ENCODE measurements at places on chromosomes 3 and 15.

DNA sequence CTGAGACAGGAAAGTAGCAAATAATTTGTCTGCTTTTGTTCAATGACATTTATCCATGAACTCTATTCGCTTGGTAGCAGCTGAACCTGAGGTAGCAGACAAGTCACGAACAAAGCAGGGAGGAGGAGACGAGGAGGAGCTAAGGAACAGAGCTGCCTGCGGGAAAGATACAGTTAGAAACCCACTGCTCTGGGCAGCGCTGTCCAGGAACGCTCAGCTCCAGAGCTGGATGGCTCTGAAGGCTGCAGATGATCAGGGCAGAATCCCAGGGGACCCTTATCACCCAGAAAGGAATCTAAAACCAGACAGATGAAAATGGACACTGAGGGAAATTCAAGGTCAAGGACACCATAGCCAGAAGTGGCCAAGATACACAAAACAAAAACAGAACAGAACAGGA, 257.8 kb downstream of the CD47 start:
- DNase-seq: no peak

GRCh38 chr3:189833266-189833665, 202.1 kb downstream of the TP63 start:
- no peak for DNase-seq

DNA sequence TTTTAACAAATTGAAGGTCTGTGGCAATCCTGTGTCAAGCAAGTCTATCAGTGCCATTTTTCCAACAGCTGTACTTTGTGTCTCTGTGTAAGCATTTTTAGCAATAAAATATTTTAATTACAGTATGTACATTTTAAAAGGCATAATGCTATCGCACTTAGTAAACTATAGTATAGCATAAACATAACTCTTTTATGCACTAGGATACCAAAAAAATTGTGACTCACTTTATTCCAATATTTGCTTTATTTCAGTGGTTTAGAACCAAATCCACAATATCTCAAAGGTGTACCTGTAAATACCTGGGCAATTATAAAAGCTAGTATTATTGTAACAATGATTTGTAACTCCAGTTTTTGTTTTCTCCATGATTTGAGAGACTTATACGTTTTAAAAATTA, 46.5 kb downstream of the FRMD5 start:
- DNase-seq: no peak

DNA sequence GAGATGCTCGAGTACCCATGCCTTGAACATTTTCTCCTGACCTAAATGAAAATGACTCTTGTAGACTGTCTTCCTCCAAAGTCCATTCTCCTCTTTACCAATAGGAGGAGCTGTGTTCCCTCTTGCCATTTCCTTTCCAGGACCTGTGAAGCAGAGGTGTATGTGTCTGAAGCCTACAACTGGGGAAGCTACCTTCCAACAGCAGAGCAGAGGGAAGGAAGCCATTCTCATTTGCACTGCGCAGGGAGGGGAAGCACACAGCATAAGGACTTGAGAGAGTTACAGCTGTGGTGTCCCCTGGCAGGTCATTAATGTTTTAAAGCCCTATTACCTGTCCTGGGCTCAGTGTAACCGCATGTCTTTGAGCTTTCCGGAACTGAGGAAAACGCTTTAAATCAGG, 38.7 kb downstream of the HSPBAP1 start:
- DNase-seq: no peak

DNA sequence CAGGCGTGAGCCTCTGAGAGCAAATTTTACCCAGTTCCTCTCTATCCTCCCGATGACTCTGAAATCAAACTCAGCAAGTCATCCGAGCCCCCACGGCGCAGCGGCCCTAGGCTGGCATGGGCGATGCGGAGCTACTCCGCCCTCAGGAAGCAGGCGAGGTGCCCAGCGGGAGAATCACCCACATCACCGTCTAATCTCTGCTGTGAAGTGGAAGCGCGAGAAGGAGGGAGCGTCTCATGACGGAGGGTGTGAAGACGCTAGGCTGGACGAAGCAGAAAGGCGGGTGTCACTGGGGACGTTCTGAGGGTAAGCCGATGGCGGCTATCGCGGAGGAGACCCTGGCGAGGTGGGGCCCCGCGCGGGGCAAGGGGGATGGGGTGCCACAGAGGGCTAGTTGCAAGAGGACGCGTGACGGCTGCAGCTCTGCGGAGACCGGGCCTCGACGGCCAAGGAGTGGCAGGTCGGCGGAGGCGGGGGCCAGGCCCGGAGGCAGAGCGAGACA, 9.1 kb upstream of the GNAI2 start:
- peak; percentile 35 for DNase-seq

GRCh38 chr3:122665881-122666280, 14.8 kb upstream of the PARP14 start:
- DNase-seq: no peak

Data from effector CD4-positive, alpha-beta T cell (primary cell).